ENCODE measurements at places on chromosomes 11 and 22.

GRCh38 chr22:41181349-41182241 is 23.5 kb upstream of the L3MBTL2 start:
- DNase-seq, result no peak

- DNase-seq, result peak; percentile 68
Observed at GRCh38 chr22:42202669-42203068, 67.8 kb downstream of the TCF20 start.

DNA sequence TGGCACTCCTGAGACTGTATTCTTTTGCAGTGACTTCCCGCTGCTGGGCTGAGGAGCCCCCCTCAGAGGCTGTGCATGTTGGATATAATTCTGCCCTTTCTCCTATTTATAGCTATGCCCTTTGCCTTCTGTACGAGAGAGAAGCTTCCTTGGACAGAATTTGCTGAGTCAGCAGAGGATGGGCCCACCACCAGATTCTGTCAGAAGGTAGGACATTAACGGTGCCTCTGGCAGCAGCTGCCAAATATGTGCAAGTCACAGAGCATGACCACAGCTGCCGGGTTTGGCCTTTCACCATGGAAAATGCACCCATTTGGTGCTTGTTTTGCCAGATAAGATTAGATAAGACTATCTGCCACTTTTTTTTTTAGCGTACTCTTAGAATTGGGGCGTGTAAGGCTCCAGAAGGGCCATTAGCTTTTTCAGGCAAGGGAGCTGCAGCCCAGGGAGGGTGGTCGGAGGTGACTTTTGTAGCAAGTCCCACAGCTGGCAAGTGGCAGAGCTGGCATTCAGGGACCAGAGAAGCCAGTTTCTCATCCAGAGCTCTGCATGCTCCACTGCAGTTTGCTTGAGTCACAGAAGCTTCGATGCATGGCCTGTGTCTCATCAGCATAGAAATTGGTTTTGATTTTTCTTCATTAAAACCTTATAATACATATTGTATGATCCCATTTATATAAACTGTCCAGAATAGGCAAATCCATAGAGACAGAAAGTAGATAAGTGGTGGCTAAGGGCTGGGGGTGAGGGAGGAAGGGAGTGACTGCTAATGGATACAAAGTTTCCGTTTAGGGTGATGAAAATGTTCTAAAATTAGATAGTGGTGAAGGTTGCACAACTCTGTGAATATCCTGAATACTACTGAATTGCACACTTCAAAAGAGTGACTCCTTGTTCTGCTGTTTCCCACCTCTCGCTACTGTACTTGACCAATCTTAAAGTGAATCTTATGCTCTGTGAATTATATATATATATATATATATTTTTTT is 15.8 kb downstream of the UPB1 start:
- DNase-seq, result no peak

GRCh38 chr11:20014067-20014402 is 146.2 kb downstream of the DBX1 start:
- DNase-seq, result no peak

GRCh38 chr11:125165111-125165842 is 726 bp downstream of the PKNOX2 start:
- peak; percentile 12 for DNase-seq

GRCh38 chr22:43658823-43659222 is 153.3 kb downstream of the EFCAB6 start:
- DNase-seq, result no peak

DNA sequence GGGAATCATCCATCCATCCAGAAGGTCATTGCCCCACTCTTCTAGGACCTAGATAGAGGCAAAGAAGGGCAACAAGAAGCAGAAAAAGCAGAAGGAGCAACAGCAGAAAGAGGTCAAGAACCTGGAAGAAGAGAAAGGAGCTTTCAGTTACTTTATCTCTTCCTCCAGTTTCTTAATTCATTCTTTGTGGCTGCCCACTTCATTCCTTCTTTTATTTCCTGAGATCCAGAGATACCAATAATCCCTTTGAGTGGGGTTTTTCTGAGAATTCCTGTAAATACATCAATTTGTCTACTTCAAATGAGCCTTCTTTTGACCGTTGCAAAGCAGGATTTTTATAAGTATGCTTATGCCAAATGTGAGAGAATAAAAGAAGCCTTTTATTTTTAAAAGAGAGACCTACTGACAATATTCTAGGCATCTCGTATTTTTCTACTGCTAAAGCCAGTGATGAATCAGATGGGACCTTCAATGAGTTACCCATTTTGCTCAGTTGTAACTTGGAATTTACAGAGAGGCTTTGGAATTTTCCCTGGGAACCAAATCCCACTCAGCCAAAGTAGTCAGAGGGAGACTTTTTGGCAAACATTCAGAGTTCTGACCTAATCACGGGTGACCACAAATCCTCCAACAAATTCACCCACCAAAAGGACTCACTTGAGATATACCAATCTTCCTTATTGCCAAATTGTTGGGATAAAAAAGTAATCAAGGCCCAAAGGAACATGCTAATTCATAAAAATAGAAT is 54.9 kb downstream of the ZC3H12C start:
- DNase-seq, result no peak

- DNase-seq, result no peak
Observed at GRCh38 chr11:859394-860131, 16.9 kb downstream of the TSPAN4 start.

- no peak for DNase-seq
Observed at GRCh38 chr11:36657610-36658267, 59.7 kb upstream of the RAG2 start.

GRCh38 chr22:38570779-38571364 is 889 bp upstream of the DMC1 start:
- DNase-seq, result no peak

DNA sequence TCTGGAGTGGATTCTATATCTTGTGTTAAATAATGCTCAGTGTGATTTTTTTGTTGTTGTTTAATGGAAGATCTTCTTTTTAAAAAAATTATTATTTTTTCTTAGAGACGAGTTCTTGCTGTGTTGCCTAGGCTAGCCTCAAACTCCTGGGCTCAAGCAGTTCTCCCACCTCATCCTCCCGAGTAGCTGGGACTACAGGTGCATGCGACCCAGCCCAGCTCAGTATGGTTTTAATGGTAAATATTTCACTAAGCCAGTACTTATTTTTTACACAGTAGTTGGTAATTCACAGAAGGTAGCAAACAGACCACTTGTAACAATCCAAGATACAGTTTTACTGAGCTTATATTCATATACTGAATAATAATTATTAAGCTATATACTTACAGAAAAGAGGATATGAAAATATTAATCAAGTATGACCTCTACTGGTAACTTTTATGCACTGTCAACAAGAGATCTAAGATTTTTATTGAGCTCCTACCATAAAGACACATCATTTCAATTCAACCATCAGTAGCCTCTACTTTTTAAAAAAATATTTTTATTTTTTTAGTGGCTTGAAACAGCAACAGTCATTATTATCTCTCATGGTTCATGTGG is 6.1 kb upstream of the CD59 start:
- no peak for DNase-seq

DNA sequence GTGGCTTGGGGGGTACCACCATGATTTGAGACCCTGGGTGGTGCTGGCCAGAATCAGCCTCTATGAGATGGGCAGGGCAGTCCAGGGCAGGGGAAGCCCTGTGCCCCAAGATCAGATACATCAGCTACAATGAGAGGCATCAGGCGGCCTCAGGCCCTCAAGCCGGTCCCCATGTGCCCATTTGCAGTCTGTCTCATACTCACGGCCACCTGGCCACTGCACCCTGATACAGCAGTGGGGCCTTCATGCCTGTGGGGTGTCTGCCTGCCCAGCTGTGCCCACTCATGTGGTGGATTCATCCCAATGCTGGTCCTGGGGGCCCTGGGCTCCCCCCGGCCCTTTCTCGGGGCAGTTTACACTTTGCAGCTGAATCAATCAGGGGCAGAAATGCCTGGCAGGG is 42.4 kb upstream of the KCNQ1OT1 start:
- no peak for DNase-seq

- DNase-seq, result no peak
Observed at GRCh38 chr11:69003866-69004367, 9.1 kb downstream of the MRGPRF start.

DNA sequence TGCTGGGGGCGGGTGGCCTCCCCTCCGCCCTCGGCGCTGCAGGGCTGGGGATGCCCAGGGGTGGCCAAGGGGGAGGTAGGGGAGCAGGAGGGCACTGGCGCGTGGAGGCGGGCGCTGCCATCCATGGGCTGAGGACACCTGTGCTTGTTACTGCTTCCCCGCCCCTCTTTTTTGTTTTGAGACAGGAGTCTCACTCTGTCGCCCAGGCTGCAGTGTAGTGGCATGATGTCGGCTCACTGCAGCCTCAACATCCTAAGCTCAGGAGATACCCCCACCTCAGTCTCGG is 683 bp upstream of the FADS3 start:
- DNase-seq, result no peak

- peak; percentile 37 for DNase-seq
Observed at GRCh38 chr22:44667829-44668189, 34.2 kb upstream of the PRR5 start.

- peak; percentile 75 for DNase-seq
Observed at GRCh38 chr11:70423523-70424505, 25.5 kb downstream of the CTTN start.

DNA sequence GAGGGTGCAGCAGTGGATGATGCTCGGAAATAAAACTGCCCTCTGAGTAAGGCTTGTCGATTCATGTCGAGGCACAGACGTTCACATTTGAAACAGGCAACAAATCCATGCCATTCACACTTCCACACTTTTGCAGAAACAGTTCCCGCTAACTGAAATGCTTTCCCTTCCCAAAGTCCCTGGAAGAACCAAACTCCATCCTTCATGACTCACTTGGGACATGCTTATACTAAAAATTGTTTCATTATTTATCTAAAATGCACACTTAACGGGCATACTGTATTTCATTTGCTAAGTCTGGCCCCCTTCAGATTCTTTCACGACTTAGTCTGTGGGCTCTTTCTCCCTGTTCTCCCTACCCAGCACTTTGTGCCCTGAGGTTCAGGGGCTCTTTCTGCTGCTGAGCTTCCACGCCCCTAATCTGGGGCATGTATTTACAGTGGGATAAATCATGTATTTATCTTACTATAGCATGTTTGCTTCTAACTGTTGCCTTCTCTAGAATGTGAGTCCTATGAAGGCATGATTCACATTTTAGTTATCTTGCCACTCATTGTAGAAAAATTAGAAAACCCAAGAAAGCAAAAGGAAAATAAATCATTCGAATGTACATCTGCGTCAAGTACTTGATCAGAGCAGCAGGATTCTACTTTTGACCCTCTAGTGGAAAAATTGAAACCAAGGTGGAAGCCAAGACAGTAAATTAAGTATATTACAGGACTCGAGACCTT is 12.5 kb downstream of the SCGB1A1 start:
- no peak for DNase-seq

GRCh38 chr11:86678823-86679222 is 6.4 kb upstream of the ME3 start:
- DNase-seq, result no peak

DNA sequence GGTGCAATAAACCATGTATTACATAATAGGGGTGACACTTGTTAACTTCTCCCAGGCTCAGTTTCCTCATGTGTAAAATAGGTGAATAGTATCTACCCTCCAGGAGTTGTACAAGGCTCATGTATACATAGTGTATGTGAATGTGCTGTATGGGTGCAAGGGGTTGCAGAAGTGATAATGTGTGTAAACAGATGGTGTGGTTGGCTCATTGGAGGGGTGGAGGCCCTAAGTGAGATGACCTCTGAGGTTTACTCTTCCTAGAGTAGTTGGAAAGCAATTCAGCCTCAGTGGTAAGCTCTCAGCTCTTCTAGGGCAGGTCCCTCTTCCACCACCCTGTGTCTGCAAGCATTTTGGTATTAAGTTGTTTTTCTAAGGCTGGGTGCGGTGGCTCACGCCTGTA is 102.4 kb downstream of the PTPRJ start:
- no peak for DNase-seq
